ENCODE measurements at places on chromosomes 7 and 10.

GRCh38 chr10:116688241-116688711 lies 54.1 kb downstream of the HSPA12A start:
- DNase-seq, result no peak

DNA sequence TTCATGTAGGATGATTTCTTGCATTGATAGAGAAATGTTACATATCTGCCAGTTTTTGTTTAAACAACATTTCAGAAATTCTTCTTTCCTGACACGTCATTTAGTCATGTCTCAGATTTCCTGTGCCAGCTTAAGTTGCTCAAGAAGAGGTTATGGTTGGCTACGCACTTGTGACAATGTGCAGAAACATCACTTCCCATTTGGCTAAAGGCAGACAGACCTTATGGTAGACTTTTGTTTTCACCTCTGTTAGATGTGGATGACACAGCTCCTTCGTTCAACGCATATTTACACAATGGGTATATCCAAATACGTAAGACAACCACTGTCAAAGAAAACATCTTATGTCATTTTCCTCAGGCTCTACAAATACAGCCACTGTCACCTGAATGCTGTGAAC lies 125.8 kb downstream of the DOCK4 start:
- DNase-seq, result no peak

GRCh38 chr10:90023950-90024349 lies 322.6 kb downstream of the KIF20B start:
- no peak for DNase-seq

DNA sequence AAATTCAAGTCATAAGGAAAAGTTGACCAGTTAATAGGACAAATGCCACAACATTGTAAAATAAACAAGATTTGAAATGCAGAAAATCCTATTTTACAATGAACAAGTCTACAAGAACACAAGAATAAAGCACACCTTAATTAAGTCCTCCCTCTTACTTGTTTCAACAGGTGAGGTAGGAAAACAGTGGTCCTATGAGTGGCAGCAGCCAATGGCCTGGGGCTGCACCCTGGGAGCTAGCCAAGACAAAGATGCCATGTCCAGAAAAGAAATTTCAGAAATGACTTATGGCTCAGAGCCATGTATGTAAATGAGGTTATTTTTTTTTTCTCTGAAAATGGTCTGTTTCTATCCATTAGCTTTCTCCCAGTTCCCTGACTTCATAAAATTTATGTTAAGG lies 14.3 kb downstream of the KLLN start:
- no peak for DNase-seq

GRCh38 chr10:65891073-65891981 lies 1034.5 kb upstream of the LRRTM3 start:
- no peak for DNase-seq

- no peak for DNase-seq
Measured at GRCh38 chr10:16993186-16993585, 136.4 kb downstream of the CUBN start.

DNA sequence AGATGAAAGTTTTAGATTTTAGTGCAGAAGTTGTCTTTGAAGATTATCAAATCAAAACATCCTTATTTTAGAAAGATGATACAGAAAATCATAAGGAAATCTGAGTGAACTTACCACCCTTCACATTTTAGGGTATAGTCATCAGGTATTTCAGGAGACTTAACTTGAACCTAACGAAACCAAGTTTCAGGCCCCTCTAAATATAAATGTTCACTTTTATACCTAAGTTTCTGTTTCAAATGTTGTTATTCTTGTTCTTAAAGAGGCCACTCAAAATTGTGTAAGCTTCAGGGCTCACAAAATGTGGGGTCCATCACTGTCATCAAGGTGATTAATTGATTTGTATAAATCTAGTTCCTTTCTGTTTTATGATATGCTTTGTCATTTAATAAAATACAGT lies 216.2 kb downstream of the KIAA1217 start:
- no peak for DNase-seq

DNA sequence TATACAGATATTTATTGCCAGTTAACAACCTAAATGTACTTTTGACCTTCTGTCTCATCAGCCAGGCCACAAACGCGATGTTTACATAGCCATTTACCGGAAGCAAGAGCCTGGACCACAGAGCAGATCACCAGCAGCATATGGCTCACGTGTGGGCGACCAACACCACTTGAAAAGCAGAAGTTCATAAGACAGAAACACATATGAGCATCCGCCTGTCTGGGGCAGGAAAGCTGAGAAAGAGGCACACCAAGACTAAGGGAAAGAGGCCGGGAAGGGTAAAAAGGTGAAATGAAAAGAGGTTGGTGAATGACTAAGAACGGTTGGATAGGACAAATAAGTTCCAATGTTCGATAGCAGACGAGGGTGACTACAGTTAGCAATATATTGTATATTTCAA lies 1.3 kb downstream of the ABCB1 start:
- no peak for DNase-seq

- DNase-seq, result no peak
Measured at GRCh38 chr10:101558671-101559595, 29.1 kb downstream of the POLL start.

DNA sequence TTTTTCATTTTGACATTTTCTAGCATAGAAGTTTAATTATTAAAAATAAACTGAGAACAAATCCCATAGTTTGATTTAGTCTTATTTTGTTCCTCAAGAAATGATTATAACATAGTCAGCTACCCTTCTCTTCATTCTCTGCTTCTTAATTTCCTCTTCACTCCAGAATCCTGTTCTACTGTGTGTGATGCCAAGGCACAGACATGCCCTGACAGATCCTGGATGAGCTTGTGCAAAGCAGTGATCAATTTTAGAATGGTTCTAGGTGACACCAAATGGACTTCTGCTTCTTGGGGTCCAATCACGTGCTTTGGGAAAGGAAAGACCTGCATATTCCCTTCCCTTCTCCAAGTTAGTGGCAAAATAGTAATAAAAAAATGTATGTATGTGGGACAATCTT lies 665.6 kb downstream of the MAGI2 start:
- no peak for DNase-seq

GRCh38 chr7:123682690-123683089 lies 27.0 kb downstream of the LMOD2 start:
- DNase-seq, result no peak

GRCh38 chr10:133520193-133520738 lies 6.9 kb upstream of the CYP2E1 start:
- no peak for DNase-seq

GRCh38 chr10:133557381-133557780 lies 8.0 kb downstream of the SYCE1 start:
- no peak for DNase-seq

DNA sequence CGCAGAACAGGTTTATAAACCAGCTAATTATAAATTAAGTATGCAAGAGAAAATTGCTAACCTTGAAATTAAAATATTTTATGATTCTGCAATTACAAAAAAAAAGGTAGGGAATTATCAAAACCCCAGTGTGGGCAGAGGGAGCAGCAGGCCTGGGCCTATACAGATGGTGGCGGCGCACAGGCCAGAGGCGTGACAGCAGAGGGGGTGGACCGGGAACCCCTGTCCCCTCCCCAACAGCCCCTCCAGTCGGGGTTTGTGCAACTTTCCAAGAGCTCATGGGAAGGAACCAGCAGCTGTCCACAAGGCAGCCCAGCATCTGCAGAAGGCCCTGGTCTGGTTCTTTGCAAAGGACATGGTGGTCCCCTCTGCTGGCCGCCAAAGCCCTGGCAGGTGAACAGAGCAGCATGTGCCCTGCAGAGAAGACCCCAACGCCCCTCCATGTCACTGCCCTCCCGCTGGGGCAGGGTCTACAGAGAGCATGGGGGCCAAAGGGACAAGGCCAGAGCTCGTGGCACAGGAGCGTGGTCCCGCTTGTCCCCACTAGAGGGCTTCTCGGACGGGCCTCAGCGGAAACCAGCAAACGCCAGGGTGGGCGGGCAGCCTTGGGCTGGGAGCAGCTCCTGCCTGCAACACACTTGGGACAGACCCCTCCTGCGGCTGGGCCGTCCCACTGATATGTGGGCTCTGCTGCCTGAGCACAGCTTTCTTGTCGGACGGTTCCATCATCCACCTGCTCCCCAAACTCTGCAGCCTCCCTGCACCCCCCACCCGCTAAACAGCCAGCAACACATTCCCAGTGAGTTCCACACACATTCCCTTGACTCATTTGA lies 75.1 kb downstream of the EBF3 start:
- DNase-seq, result no peak

GRCh38 chr7:157548691-157549303 lies 212.0 kb downstream of the DNAJB6 start:
- no peak for DNase-seq

- DNase-seq, result no peak
Measured at GRCh38 chr10:69091143-69091651, 3.3 kb downstream of the SRGN start.

DNA sequence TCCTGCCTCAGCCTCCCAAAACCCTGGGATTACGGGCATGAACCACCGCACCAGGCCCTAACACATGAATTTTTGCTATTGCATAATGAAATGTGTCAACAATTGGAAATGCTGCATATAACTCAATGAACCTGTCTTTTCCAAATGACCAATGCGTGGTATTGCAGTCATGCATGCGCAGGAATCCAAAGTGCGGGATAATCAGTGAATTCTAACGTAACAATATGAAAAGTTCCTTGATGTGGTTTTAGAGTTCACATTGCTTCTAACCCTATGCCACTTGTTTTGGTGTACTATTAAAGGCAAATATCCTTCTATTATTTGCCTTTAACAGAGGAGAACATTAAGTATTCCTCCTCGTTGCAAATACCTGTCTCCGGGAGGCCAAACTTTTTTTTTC lies 10.5 kb downstream of the TDRD1 start:
- DNase-seq, result no peak

GRCh38 chr7:39183796-39184195 lies 206.1 kb downstream of the POU6F2 start:
- DNase-seq, result no peak

DNA sequence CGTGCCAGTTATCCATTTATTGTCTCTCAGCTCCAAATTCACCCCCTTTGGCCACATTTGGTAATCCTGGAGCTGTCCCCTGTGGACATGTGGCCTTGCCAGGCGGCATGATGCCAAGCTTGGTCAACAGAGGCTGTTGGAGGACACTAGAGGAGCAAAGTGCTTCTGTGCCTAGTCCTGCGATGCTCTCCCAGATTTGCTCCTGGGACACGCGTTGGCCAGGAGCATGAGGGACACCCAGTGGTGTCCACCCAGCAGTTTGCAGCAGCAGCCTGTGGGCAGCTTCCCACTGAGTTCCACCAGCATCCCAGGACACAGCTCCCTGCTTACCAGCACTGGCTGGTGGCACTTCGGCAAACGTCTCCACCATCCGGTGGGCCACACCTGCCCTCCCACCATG lies 55.5 kb upstream of the STEAP1B start:
- DNase-seq, result no peak

- DNase-seq, result no peak
Measured at GRCh38 chr7:100486753-100487446, 3.2 kb downstream of the NYAP1 start.

- DNase-seq, result no peak
Measured at GRCh38 chr7:97982647-97983046, 7.3 kb downstream of the OCM2 start.

DNA sequence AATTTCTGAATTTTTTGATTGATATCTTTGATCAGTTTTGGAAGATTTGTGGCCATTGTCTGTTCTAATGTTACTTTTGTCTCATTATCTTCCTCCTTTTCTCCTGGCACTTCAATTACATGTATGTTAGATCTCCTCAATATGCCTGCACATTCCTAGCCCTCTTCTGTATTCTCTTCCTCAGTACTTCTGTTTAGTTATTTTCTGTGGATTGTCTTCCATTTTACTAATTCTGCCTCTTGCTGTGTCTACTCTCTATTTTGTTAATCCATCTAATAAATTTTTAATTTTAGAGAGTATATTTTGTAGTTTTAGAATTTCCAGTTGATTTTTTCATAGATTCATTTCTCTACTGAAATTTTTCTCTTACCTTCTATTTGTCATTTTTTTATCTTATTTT lies 137.1 kb downstream of the INSYN2A start:
- no peak for DNase-seq

DNA sequence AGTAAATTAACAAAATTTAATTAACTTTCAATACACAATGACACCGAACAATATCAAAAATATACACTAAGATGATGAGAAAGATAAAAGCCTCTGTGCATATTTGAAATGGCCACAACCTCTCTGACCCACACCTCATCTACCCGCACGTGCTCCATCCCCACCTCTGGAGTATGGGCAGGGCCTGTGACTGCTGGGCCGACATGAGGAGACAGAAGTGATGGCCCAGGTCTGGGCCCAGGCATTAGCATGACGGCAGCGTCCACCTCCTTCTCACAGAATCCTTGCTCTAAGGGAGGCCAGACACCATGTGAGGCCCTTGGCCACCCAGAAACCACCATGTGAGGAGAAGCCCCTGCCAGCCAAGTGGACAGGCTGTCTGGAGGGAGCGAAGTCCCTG lies 122.1 kb upstream of the RNF32 start:
- DNase-seq, result no peak

GRCh38 chr10:24971374-24971773 lies 19.0 kb upstream of the PRTFDC1 start:
- no peak for DNase-seq

GRCh38 chr7:110964775-110965174 lies 126.2 kb upstream of the LRRN3 start:
- no peak for DNase-seq

DNA sequence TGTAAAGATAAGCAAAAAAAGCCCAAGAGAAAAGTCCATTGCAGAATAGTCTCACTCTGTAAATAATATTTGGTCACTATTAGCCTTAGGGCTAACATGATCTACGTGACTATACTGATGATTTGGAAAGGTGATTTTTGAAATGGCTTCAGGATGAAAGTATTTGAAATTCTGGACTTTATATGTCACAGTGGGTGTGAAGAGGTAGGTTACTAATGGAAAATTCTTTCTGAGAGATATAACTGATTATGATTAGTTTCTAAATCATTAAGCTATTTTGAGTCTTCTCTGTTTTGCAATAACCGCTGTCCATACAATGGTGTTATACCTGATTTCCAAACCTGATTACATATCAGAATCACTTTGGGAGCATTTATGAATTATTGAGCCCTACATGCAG lies 20.1 kb upstream of the HBP1 start:
- DNase-seq, result no peak

DNA sequence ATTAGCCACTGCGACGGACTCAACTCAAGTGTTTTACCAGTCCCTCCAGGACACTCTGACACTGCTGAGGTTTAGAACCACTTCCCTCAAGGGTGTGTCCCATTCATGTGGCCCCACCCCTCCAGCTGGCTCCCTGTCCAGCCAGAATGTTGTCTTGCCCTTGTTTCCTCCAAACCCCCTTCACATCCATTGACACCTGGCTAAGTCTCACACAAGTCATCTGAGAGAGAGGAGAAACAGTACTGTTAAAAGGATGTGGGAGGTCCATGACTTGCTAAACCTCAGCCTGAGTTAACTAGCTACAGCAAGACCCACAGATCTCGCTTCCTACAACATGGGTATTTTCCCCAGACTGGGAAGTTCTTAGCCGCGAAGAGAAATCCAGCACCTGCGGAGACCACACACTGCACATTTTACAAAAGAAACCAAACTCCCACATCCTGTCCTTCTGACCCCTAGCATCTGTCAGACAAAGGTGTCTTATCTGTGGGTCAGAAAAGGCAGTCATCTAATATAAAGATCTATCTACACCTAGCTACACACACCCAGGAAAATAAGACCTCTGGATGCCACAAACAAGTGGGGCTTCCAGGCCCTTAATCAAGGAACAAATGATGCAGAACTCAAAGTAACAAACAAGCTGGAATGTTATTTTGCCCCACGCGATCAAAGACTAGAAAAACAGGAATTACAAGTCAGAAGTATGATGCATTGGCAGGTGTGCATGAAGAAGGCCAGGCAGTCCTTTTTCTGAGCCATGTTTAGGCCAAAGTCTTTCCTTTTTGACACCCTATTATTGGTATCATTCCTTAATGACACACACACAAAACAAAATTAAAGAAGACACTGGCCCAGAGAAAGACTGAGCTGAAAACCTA lies 13.9 kb downstream of the OSBPL3 start:
- DNase-seq, result no peak

Data from cortex of kidney (tissue), 1 donor.